ENCODE measurements at places on chromosomes 16 and 17. TPM values are rescaled to one million over a fixed set of nuclear protein-coding genes. Genes with fewer than 3 reads are reported as not detected.

GRCh38 chr17:3885970-3886369 lies 6.9 kb downstream of the CAMKK1 start:
- DNase-seq = no peak

- DNase-seq = no peak
Observed at GRCh38 chr17:20071824-20072691, 62.9 kb downstream of the SPECC1 start.

GRCh38 chr16:30760001-30760559 lies 1.8 kb downstream of the CFAP119 start:
- no peak for DNase-seq

- DNase-seq = no peak
Observed at GRCh38 chr17:57206928-57207327, 49.4 kb upstream of the MSI2 start.

DNA sequence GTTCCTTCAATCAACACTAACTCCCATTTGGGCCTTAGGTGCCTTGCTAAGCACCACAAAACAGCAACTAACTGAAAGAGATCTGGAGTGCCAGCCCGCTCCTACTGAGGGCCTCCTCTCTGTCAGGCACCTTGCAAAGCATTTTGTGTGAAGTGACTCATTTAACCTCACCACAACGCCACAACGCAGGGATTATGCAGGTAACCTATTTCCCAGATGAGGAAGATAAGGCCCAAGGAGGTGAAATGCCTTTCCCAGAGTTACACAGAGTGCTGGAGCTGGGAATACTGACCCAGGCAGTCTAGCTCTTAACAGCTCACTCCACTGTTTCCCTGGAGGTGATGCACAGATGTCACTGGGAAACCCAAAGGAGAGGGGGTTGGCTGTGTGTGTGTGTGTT lies 32.8 kb downstream of the DRC3 start:
- DNase-seq = no peak

- DNase-seq = no peak
Observed at GRCh38 chr17:57436565-57436964, 180.2 kb downstream of the MSI2 start.

- no peak for DNase-seq
Observed at GRCh38 chr17:19756546-19756945, 8.4 kb upstream of the ALDH3A1 start.

DNA sequence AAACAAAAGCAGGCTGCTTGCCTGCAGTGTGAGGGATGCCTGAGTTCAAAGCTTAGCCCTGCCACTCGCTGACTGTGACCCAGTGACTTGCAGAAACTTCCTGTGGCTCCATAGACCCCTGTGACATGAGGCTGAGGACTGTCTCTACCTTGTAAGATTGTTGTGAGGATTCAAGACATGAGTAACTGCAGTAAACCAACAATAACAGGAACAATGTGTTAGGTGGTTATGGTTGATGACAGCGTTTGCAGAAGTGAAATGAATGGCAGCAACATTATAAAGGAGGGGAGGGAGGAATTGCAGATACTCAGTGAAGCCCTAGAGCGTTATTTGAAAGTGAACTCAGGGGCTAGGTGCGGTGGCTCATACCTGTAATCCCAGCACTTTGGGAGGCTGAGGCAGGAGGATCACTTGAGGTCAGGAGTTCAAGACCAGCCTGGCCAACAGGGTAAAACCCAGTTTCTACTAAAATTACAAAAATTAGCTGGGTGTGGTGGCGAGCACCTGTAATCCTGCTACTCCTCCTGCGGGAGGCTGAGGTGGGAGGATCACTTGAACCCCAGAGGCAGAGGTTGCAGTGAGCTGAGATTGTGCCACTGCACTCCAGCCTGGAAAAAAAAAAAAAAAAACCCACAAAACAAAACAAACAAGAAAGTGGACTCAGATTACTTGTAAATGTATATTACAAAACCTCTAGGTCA lies 33.5 kb upstream of the EMP2 start:
- no peak for DNase-seq

TNP2 gene
- not detected for total RNA-seq

SHISA6 gene
- not detected for total RNA-seq

DNA sequence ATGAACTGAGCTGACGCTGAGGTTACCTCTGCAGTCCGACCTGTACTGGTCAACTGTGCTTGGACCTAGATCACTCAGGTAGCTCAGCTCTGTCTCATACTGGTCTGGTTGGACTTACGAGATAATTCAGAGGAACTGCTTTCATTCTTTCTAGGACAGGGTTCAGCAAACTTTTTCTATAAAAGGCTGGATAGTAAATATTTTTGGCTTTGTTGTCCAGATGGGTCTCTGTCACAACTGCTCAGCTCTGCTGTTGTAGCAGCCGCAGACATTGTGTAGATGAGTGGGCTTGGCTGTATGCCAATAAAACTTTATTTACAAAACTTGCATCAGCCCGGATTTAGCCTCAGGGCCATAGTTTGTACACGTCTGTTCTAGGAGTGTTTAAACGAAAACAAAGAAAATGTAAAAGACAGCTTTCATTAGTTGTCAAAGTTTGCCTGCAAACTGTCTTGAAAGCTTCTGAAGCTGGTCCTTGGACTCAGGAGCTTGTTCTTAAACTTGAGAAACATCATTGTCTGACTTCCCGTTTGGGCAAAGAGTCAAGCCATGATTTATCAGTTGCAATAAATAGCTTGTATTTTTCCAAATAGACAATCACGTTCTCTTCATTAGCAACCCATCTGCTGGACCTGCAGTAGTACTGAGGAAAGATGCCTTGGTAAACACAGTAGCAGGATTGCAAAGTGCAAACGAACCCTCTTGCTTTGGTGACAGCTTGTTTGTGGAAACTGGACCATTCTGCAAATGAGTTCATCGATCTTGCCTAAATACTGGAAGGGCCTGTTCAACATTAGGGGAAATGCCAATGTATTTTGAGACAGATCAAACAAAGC lies 253.4 kb downstream of the SNX29 start:
- no peak for DNase-seq

- no peak for DNase-seq
Observed at GRCh38 chr17:44979426-44979995, 11.4 kb upstream of the C1QL1 start.

UNC13D gene
- 165 TPM for total RNA-seq

- no peak for DNase-seq
Observed at GRCh38 chr16:68902003-68902968, 59.0 kb downstream of the TANGO6 start.

LIG3 gene
- total RNA-seq = 56.3 TPM

- no peak for DNase-seq
Observed at GRCh38 chr17:80428796-80429195, 13.8 kb downstream of the ENDOV start.

PHKG2 gene
- 41.6 TPM for total RNA-seq

DNA sequence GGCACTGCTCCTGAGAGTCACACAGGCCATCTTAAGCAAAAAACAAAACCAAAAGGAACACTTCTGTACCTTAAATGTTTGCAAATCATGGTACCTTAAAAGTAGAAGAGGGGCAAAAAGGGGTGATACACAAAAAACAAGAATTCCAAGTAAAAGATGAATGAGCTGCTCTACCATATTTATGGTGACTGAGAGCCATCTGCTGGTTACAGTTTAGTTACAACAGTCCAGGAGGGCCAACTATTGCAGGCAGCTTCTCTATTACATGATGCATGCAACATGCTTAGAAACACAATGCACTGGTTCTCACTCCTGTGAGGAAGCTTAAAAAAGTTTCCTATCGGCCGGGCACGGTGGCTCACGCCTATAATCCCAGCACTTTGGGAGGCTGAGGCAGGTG lies 53.5 kb downstream of the STX8 start:
- DNase-seq = no peak

DNA sequence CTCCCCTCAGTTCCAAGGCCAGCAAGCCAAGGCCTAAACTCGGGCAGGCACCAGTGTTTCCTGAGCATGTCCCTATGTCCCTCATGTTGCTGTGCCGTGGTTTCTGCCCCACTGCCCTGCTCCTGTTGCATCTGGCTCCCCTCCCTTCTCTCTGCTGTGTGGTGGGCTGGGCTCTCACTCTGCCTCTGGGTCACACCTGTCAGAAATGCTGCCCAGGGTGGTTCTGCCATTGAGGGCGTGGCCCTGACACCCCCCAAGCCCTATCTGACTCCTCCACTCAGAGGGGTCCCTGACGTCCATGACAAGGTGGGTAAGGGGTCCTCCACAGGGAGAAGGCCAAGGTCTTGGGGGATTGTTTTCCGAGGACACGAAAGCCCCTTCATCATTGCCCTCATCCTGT lies 9.2 kb upstream of the ITGA3 start:
- DNase-seq = no peak

GRCh38 chr17:45098869-45099616 lies 33.3 kb downstream of the PLCD3 start:
- peak; percentile 59 for DNase-seq

DNA sequence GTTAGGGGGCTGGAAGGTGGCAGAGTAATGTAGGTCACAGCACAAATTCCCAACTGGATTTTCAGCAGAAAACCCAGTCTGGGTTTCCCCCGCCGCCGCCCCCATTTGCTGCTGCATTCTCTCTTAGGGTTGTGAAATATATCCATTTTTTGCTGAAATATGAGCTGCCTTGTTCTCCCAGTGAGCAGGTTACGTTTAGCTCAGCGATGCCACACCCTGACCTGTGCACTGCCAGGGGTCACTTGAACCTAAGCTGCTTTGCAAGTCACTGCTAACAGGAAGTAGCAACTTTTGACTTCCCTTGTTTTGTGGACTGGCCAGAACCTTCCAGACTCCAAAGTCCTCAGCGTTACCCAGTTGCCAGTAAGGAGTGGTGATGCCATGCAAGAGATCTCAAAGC lies 274.1 kb downstream of the CPPED1 start:
- DNase-seq = no peak

DNA sequence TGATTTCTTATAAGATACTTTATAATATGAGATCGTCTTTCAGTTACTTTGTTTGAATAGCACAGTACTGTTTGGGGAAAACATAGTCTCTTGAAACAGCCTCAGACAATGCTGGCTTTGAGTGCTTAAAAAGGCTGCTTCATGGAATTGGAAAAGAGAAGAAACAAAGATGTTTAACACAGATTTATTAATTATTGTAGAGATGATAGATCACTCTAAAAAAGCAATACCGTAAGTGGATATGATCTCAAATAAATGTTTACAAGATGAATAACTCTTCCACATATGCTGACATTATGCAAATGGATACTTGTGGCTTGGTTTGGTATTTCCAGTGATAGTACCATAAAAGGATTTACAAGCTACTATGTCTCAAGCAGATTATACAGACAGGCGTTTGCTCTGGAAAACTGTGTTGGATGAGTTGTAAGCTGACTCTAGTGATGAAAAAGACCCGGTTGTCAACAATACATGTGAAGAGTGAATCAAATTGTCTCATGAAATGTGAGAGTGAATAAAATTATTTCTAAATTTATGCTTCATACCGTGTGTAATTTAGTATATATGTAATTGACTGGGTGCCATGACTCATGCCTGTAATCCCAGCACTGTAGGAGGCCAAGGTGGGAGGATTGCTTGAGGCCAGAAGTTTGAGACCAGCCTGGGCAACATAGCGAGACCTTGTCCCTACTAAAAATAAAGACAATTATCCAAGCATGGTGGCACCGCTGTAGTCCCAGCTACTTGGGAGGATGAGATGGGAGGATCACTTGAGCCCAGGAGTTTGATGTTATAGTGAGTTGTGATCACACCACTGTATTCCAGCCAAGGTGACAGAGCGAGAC lies 105.4 kb downstream of the FTO start:
- no peak for DNase-seq

GRCh38 chr16:84881702-84882521 lies 62.1 kb downstream of the CRISPLD2 start:
- DNase-seq = no peak

DNA sequence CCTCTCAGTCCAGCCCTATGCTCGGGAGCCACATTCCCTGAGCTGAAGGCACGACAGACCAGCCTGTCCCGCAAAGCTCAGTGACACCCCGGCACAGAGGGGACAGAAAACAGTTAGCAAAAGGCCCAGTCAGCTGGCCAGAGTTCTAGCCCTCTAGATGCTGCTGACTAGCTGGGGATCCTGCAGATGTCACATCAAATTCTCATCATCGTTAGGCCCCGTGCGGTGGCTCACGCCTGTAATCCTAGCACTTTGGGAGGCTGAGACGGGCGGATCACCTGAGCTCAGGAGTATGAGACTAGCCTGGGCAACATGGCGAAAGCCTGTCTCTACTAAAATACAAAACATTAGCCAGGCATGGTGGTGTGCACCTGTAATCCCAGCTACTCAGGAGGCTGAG lies 17.2 kb downstream of the UBE2O start:
- no peak for DNase-seq

GRCh38 chr16:55392701-55393100 lies 68.7 kb downstream of the IRX6 start:
- DNase-seq = no peak

SLC47A2 gene
- total RNA-seq = not detected

- DNase-seq = no peak
Observed at GRCh38 chr17:49038544-49038943, 41.4 kb downstream of the IGF2BP1 start.

- DNase-seq = no peak
Observed at GRCh38 chr17:69574257-69575197, 160.0 kb downstream of the MAP2K6 start.

DNA sequence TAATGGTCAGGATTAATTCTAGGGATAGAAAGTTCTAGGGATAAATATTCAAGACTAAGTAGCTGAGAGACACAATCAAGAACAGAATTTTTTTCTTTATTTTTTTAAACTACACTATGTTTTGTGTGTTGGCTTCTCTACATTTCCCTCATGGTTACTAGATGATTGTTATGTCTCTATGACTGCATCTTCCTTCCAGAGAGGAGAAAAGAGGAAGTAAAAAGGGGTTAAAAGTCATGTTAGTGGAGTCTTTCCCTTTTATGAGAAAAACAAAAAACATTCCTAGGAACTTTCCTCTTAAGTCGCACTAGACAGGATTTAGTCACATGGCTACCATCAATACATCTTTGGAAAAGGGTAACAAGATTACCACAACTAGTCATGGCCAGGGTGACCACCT lies 375.0 kb downstream of the KCNJ2 start:
- DNase-seq = no peak

DNA sequence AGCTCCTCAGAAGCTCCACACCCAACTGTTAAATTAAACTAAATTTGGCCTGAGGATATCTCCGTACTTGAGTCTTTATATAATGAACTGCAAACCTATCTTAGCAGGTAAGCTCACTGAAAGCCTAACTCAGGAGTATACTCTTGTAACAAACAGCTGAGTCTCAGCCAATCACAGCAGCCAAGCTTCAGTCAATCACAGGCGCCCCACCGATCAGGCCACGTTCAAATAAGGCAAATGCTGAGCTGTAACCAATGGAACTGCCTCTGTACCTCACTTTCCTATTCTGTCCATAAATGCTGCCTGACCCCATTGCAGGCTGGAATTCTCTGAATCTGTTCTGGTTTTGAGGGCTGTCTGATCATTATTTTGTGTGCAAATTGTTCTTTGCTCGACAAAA lies 93.0 kb upstream of the CES5A start:
- no peak for DNase-seq

Measured in activated T-helper 2 cell treated with anti-CD3 and anti-CD28 coated beads, Interferon-gamma antibody, Interleukin-2, Interleukin-4, amounts not matched to agents 10 μg/mL and 5 μg/mL and 100 μg/mL, durations not matched to agents 14 hours and 24 hours and 36 hours (primary cell).